Right lobe of liver (tissue), 6 donors: ENCODE measurements at places on chromosomes 7 and 10.

GRCh38 chr10:28367929-28368484, 65.1 kb upstream of the MPP7 start:
- no peak for DNase-seq

GRCh38 chr10:101061624-101062231, at the start of gene KAZALD1:
Gene KAZALD1, plus strand, starts transcription at chr10:101061989. Its CDS starts 604 bp downstream, at chr10:101062593.
- DNase-seq, result no peak

DNA sequence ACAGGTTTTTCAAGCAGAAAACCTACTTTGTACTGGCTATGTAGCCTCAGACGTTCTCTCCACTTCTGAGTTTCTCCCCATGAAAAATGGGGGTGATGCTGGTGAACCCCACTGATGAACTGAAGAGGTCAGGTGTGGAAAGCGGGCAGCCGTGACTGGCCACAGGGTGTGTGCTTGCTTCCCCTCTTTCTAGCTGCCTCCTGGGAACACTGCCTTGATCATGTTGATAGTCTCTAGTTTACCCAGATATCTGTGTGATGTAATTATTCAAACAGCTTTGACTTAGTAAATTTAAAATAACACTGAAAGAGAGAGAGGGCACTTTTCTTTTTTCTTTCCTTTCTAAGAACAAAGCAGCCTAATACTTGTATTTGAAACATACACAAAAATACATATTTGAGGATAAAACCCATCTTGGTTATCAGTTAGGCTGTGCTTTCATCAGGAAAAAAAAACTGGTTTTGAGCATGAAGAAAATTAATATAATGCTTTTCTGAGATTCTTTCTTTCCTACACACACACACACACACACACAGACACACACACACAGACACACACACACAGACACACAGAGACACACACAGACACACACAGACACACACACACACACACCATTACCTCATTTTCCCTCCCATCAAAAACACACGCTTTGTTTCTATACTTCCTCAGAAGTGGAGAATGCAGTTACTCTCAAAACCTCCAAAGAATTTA, 76.7 kb downstream of the MACC1 start:
- no peak for DNase-seq

DNA sequence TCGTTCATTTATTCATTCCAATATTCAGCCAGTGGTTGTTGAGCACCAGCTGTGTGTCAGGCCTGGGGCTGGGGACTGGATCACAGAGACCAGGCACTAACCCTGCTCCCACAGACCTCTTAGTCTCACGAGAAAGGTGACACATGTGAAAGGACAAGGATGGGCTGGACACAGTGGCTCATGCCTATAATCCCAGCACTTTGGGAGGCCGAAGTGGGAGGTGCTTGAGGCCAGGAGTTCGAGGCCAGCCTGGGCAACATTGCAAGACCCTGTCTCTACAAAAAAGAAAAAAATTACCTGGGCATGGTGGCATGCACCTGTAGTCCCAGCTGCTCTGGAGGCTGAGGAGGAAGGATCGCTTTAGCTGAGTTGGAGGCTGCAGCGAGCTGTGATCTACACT, 105.9 kb upstream of the SDK1 start:
- no peak for DNase-seq

- DNase-seq, result no peak
Observed at GRCh38 chr10:35517431-35518181, 87.5 kb upstream of the GJD4 start.
